ENCODE measurements at places on chromosomes 6 and 20.

DNA sequence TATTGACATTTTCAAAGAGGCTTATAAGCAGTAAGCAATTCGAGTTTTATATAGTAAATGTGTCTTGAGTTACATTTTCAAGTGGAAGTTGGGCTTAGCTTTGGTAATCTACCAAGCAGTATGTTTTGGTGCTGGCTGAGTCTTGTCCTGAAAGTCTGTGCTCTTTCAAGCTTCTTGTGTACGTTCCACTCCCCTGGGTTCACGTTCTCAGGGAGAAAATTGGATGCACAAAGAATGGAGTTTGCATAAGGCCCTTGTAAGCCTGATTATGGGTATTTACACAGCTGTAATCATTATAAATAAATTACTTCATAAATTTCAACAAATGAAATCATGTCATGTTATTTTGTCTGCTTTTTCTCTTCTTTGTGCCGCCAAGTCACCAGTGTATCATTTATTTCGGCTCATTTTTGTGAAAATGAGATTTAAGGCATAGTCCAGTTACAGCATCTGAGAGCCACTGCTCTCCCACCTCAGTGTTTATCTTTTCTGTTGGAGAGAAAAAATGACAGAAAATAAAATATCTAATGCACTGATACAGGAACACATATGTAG is 262.5 kb downstream of the BTBD3 start:
- no peak for DNase-seq

- DNase-seq = no peak
These were observed 5.3 kb upstream of the TCP11 start for GRCh38 chr6:35146453-35146852.

DNA sequence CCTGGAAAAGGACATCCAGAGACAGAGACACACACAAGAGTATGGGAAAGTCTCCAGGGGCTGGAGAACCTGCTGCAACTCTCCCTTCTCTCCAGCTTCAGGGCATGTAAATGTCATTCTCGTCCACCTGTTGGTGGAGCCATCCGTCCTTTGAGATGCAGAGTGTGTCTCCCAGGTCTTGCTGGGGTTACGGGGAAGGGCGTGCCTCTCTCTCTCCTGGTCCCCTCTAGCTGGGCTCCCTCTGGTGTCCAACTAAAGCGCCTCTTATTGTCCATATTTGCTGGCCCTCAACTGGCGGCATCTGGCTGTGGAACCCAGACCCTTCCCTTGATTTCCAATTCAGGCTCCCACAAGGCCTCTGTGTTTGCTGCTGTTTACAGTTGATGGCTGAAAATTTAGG is 244.1 kb downstream of the BMP7 start:
- no peak for DNase-seq

DNA sequence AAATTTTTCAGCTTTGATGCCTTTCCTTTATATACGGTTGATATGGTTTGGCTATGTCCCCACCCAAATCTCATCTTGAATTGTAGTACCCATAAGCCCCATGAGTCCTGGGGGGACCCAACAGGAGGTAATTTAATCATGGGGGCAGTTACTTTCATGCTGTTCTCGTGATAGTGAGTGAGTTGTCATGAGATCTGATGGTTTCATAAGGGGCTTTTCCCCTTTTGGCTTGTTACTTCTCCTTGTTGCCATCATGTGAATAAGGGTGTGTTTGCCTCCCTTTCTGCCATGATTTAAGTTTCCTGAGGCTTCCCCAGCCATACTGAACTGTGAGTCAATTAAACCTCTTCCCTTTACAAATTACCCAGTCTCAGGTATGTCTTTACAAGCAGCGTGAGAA is 66.8 kb downstream of the ARHGAP18 start:
- DNase-seq = no peak

- DNase-seq = no peak
These were observed 311.3 kb upstream of the CNR1 start for GRCh38 chr6:88477413-88477812.

GRCh38 chr20:51438136-51438535 is 104.4 kb downstream of the NFATC2 start:
- no peak for DNase-seq

DNA sequence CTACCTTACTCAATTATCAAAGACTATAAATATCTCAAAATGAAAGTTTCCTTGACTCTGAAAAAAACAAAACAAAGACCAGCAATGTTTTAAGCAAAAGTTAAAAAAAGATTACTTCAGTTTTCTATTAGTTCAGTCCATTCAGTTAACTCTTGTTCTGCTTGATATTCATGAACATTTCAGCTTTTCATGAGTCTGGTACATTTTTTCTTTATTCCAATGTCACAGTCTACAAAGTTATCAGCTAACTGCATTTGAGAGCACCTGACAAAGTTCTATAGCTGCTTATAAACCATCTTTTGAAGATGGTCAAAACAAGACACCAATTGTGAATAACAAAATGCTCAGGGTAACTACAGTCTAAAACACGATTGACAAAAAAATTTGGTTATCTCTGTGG is 156.1 kb upstream of the NOX3 start:
- no peak for DNase-seq

GRCh38 chr20:53412577-53413185 is 181.0 kb downstream of the ZNF217 start:
- DNase-seq = no peak

DNA sequence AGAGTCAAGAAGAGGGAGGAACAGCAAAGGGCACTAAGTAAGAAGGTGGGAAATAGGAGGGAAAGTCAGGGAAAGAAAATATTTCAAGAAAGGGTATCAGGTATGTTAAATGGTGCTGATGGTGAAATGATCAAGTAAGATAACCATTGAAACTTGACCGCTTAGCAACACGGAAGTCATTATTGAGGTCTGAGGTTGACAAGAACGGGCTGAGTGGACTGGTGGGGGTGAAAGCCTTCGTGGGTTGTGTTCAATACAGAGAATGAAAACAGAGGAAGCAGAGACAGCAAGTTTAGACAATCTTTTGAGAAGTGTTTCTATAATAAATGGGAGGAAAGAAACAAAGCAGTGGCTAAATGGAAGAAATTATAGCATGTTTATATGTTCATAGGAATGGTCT is 72.0 kb downstream of the LIN28B start:
- no peak for DNase-seq

DNA sequence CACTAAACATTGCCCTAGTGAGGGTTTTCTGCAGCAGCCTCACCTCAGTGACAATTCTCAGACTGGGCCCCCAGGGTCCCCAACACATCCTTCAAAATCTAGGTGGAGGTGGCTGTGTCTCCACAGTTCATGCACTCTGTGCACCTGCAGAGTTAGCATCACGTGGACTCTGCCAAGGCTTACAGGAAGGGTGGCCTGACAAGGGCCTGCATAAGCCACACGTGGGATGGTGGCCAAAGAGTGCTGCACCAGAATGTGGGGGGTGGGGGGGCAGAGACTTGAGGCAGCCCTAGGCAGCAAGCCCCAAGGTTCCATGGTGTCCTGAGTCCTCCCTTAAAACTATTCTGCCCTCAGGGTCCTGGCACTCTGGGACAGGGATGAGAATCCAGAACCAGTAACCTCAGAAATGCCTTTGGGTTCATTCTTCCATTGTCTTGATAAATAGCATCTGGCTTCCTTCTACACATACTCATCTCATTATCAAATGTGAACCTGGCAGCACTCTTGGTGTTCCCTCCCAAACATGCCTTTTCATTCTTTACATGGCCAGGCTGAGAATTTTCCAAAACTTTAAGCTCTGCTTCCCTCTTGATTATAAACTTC is 1.6 kb upstream of the SERPINB1 start:
- DNase-seq = no peak

DNA sequence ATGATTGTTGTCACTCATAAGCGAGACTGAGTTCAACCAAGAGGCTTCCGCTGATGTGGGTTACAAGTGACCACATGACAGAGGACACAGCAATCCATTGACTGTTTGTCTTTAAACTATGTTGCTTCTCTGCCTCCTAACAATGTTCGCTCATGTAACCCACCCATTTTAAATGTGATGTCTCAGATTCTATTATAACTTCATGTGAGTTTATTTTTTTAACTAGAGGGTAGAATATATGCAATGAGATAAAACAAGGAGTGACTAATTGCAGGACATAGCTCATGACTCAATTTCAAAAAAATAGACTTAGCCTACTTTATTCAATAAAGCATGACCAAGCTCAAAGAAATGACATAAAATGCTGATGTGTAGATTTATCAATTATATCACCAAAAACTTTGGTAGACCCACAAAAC is 119.2 kb upstream of the SASH1 start:
- no peak for DNase-seq

Measured in stimulated activated CD4-positive, alpha-beta T cell treated with anti-CD3 and anti-CD28 coated beads, TNF-alpha, amount 100 ng/mL, for 1 hour (primary cell).